GM23338 (cell line): ENCODE measurements at places on chromosomes 16 and 17.
A peak's percentile ranks its signal among the peaks of the same experiment; 100 is the strongest.

DNA sequence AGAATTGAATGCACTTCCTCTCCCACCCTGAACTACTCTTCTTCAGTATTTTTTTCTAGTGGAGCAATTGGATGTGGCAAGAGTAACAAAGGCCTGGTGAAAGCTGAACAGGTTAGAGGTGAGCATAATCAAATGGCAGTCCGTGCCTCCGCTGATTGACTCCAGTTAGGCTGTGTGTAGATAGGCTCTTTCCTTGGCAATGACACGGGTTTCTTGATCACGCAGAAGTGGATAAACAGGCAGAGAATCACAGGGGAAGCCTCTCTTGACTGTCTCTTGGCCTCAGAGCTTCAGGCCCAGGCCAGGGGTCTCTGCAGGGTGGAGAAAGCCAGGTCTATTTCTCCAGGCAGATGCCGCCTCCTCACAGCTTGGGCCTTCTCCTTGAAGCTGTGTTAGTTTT is 4.2 kb downstream of the CD300LB start:
- no peak for DNase-seq

DNA sequence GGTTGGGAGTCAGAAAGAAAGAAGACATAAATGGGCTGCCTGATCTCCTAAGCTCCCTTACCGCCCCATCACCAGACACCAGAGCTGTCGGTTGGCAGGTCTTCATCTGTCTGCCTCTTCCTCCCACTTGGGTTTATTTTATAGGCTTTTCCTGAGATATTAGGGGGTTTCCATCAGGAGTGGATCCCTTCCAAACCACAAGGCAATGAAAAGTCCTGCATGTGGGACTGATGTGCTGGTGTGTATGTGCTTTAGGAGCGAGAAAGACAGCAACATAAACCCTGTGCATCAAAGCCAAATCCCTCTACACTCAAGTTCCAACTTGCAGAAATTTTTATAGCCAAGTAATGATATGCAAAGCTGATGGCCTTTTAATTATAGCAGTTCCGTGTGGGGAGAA is 389.5 kb downstream of the SLC39A11 start:
- DNase-seq, result no peak

DNA sequence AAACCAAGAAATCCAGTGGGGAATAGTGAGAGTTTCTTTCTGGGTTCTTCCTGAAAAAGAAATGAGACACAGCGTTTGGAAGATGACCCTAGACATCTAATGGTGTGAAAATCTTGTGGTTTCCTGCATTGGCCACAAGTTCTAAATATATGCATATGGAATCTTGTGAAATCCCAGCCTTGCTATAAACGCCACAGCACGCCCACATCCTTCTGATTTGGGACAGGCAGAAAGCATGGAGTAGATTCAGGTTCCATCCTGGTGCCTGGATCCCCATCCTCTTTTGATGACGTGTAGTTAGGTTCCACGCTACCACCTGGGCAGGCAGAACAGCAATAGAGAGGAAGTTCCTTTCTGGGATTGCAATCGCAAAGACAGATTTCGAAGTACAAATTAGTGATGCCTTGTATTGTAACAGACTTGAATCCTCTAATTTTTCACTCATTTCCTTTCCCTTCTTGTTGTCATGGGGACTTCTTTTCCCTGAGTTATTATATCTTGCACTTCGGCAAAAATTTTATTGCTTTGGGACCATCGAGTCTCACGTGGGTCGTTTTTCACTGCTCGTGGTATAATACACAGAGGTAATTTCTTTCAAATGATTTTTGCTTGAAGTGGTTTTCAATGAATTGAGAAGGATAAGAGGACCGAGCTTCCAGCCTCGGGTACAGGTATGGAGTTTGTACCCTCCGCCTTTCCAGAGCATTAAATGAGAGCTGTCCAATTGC is 37.6 kb downstream of the HS3ST4 start:
- DNase-seq, result no peak

DNA sequence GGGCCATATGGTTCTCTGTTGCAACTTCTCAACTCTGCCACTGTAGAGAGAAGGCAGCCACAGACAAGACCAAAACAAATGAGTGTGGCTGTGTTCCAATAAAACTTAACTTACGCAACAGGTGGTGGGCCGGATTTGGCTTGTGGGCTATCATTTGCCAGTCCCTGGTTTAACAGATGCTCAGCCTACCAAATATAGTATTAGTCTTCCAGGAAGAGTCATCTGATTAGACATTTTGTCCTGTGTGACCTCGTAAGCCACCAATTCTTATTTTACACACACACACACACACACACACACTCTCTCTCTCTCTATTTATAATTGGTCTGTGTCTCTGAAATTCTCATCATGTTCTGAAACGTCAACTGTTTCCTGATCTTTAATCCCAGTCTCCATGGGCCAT is 245.9 kb downstream of the XYLT1 start:
- no peak for DNase-seq

- no peak for DNase-seq
These were observed 5.4 kb downstream of the GID4 start for GRCh38 chr17:18044609-18045008.

DNA sequence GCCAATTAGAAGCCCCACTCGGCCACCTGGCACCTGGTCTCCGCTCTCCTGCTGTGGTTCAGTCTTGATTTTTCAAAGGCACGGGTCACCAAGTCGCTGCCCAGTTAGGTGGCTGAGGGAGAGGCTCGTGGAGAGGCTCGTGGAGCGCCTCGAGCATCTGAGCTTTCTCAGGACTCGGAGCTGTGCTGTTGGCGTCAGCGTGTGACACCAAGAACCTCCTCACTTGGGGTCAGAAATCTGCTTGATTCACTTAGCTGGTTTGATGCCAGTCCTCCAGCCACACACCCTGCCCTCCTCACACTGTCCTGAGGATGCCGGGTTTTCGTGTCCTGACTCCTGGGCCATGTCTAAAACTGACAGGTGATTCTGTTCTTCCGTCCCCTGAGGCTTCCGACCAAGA is 82.6 kb downstream of the SOCS1 start:
- no peak for DNase-seq

DNA sequence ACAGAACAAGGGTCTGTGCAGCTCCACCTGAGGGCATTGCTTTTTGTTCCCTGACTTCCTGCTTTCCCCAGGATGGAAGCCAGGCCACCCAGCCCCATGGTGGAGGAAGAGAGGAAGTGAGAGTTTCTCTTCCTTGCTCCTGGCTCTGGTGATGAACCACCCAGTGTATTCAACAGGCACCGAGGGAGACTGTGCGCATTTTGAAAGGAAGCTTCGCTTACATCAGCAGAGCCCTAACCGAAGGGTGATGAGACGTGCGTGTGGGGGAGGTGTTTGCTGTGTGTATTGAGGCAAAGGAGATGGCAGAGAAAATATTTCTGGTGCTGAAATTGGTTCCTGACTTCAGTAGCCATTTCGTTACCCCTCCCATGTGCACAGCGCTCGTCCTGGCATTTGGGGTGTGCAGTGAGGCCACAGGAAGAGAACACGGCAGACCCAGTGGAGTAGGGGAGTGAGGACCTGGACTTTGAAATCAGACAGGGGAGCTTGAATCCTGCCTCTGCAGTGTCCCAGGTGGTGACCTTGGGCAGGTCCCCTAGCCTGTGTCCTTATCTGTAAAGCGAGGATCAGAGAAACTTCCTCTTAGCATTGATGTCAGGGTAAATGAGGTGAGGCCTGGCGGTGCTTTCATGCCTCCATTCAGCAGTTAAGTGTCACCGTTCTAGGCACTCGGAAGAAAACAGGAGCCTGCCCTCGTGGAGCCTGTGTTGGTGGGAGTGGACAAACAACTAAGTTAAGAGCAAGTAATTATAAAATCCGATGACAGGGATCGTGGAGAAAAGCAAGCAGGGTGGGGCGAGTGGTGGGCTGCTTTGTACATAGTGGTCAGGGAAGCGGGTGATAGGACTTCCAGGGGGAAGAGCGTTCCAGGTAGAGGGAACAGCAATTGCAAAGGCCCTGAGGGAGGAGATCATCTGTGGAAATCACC is 7.4 kb downstream of the CMIP start:
- DNase-seq, result peak; percentile 43

- no peak for DNase-seq
These were observed 304.7 kb downstream of the XYLT1 start for GRCh38 chr16:17166095-17166494.

- DNase-seq, result no peak
These were observed 28.6 kb downstream of the TRIM25 start for GRCh38 chr17:56885312-56885657.

DNA sequence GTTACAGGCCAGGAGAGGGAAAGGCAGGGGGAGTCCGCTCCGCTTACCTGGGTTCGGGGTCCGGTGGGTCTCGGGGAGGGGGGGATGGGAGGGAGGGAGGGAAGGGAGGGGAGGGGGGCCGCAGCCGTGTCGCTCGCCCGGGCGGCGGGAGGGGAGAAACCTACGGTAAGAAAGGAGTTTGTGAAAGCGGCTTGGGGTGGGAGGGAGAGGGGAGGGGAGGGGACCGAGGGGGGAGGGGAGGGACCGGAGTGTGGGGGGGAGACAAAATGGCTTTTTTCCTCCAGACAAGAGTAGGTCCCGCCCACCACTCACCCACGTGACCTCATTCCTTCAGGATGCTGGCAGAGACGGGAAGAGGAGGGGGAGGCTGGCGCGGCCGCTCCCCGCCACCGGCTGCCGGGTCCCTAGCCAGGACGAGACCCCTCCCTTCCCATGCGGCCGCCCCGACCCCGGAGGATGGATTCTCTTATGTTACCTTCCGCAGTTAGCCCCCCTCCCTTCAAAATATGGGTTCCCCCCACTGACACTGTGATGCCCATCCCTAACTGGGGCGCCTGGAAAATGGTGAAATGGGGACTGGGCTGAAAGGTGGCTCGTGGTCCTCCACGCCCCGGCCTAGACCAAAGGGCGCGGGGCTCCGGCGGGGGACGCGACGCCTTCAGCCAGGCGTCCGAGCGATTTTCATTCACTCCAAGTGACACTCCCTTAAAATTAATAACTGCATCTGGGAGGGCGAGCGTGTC is at the start of gene PCGF2:
Gene PCGF2 (minus strand): TSS at position 188 of the 743 bp plus-strand sequence. CDS start 7,934 bp downstream, outside the sequence.
- DNase-seq, result peak; percentile 98

GRCh38 chr17:62626719-62627218 is 701 bp upstream of the MRC2 start:
- peak; percentile 90 for DNase-seq

GRCh38 chr16:11446566-11447119 is 101.4 kb downstream of the RMI2 start:
- DNase-seq, result no peak

DNA sequence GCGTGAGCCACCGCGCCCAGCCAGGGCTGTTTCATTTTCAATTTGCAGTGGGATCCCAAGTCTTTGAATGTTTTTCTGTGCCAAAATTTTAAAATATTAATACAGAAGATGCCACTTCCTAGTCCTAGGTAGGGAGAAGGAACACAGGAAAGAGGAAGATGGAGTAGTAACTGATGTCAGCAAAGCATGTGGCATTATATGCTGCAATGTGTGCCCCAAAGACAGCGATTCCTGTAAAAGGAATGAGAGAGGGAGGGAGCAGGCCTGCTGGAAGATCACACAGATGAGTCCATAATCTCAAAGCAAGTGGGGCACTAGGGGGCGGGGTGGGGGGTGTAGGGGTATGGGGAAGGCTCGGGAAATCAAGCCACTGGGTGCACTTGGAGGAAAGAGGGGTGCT is 23.4 kb upstream of the SSTR2 start:
- no peak for DNase-seq

DNA sequence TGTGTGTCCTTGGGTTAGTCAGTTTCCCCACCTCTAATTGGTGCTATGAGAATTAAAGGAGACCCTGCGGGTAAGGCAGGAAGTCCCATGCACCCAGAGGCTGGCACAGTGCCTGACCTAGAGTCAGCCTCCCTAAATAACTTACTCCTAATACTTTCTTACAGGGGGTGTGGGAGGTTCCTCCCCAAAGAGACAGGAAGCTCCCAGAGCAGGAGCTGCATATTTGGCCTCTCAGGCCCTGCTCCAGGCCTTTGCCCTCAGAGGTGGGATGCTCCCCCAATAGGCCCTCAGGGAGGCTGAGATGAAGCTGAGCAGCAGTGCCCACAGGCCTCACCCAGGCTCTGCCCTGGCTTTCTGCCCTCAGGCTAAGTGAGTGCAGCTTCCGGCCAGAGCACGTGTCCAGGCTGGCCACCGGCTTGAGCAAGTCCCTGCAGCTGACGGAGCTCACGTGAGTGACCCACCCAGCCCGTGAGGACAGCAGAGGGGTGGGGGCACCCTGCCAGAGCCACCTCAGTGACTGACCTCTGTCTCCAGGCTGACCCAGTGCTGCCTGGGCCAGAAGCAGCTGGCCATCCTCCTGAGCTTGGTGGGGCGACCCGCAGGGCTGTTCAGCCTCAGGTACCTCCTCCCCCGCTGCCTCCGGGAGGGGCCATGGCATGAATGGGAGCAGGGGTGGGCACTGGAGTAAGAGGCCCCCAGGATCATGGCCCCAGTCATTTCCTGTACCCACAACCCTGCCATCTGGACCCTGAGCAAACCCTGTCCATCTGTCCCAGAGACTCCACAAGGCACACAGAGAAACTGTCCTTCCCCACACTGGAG is 31.1 kb upstream of the CPNE2 start:
- no peak for DNase-seq

- no peak for DNase-seq
These were observed 33.7 kb downstream of the GINS3 start for GRCh38 chr16:58425756-58426494.

- no peak for DNase-seq
These were observed 281.9 kb downstream of the FTO start for GRCh38 chr16:53985861-53986260.

- no peak for DNase-seq
These were observed 30.5 kb downstream of the FCSK start for GRCh38 chr16:70484867-70485266.

DNA sequence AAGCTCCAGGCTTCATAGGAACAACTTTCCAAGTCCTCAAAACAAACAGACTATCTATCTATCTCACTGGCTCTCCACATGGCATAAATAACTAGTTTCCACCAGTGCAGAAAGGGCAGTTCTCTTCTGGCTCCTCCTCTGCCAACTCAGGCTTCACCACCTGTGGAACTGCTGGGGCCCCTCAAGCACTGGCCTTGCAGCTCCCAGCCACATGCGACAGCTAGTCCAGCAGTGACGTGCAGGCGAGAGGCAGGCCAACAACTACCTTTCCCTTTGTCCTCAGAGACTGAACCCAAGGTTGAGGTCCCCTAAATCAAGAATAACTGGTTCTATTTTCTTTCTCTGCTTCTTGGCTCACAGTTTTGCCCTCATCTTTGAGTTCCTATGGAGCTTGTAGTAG is 137.6 kb downstream of the AATF start:
- no peak for DNase-seq

DNA sequence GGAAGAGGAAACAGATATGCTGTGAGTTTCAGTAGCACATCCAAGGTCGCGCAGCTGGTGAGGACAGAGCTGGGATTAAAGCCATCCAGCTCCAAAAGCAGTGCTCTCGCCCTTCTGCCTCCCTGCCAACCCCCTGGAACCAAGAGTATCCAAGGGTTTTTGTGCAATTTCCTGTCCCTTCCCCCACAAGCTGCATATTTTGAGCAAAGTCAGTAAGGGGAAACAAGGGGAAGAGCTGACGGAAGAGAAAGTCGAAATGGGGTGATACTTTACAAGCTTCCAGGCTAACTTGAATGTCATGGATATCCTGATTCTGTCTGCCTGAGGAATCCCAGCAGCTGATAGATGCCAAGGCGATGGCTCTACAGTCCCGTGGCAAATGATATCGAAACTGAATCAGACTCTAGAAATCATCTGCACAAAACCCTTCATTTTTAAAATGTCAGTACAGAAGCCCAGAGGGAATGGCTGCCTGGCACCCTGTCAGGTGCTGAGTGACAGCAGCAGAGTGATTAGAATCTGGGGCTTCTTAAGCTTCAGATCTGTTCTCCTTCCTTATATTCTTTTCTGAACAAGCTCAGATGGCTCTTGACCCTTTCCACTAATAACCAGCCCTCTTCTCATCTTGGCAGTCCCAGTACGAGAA is 42.9 kb upstream of the TEKT3 start:
- peak; percentile 15 for DNase-seq
